ENCODE measurements at places on chromosomes 16 and 17.

- peak; percentile 55 for DNase-seq
Observed at GRCh38 chr17:38585056-38585917, 20.5 kb downstream of the SRCIN1 start.

DNA sequence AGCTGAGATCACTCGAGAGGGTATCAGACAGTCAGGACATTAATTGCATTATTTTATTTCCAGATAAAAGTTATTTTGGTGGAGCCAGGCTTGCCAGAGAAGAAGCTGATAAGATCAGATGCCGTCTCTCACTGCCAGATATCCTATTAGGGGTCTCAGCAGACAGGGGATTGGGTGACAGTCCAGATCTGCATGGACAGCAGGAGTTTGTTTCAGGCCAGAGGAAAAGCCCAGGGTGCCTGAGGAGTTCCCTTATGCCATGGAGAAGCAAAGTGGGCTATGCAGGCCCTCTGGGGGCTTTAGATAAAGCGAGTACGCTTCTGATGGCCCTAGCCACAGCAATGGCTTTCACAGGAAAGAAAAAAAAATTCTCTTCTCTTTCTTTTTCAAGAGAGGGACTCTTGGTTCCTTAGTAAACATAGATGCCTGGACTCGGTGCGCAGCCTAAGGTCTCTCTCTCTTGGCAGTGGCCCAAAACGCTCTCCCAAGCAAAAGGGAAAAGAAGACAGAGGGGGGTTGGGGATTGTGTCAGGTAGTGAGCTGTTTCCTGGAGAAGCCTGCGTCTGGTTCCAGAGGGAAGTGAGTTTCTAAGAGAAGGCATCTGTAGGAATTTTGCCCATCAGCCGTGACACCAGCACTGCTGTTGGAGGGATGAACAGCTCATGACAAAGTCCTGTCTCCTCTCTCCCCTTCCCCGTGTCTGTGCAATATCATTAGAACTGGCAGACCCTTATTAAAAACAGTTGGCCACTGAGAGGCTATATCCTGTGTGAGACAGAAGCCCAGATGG, 166.3 kb upstream of the FOXF1 start:
- no peak for DNase-seq

DNA sequence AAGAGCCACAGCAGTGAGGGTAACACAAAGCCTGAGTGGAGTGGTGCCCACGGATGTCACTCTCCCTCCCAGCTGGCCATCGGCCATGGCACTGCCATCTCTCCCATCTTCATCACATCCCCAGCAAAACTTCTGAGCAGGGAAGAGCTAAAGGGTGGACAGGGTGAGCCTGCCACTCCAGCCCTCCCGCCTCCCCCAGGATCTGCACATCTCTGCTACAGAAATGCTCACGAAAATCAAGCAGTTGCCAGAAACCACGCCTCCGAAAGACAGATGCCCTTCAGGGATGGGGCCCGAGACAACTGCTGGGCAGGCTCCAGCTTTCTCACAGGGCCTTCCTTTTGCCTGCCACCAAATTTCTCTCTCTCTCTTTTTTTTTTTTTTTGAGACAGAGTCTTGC, 3.6 kb downstream of the GRIN2C start:
- no peak for DNase-seq

- peak; percentile 48 for DNase-seq
Observed at GRCh38 chr17:33012522-33013033, 20.9 kb downstream of the SPACA3 start.

GRCh38 chr16:20387978-20388377, 16.6 kb downstream of the PDILT start:
- no peak for DNase-seq

- DNase-seq: no peak
Observed at GRCh38 chr17:57207396-57207795, 48.9 kb upstream of the MSI2 start.

- DNase-seq: no peak
Observed at GRCh38 chr17:8656693-8657092, 26.2 kb upstream of the MYH10 start.
